ENCODE measurements at places on chromosomes 11 and 22. TPM values are rescaled to one million over a fixed set of nuclear protein-coding genes. Genes with fewer than 3 reads are reported as not detected.

CCDC88B gene
- 7.0 TPM for total RNA-seq

TSPAN18 gene
- 7.8 TPM for total RNA-seq

MPPED2 gene
- total RNA-seq = 35.5 TPM

HBB gene
- 10.5 TPM for total RNA-seq

DNA sequence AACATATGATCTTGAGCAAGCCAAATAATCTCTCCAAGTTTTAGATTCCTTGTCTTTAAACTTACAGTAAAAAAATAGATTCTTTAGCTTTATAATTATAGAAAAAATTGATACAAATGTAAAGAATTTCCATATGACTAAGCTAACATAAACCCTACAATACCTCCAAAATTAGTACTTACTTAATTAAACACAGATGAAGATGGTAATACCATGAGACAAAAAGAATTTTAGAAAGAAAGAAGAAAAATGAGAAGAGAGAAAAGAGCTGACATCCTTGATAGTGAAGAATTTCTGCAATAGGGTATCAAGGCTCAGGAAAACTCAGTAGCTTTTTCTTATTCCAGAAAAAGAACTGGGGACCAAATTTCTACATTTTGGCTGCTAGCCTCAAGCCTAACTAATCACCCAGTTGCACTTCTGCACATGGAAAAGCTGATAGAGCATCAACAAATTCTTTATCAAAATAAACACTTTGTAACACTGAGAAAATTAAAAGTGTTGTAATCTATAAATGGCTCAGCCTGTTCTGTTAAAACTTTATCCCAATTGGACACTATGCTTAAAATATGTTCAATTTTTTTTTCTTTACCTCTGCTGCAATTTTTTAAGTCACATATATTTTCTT is 24.7 kb upstream of the SOX6 start:
- H3K27me3 ChIP-seq = no peaks in the 10 kb centered on the region
- no peak overlapping the region for H3K4me3 ChIP-seq
- no peak for DNase-seq
- no peaks in the 10 kb centered on the region for H3K36me3 ChIP-seq
- no peaks in the 10 kb centered on the region for H3K4me1 ChIP-seq
- H3K27ac ChIP-seq = no peak overlapping the region

DNA sequence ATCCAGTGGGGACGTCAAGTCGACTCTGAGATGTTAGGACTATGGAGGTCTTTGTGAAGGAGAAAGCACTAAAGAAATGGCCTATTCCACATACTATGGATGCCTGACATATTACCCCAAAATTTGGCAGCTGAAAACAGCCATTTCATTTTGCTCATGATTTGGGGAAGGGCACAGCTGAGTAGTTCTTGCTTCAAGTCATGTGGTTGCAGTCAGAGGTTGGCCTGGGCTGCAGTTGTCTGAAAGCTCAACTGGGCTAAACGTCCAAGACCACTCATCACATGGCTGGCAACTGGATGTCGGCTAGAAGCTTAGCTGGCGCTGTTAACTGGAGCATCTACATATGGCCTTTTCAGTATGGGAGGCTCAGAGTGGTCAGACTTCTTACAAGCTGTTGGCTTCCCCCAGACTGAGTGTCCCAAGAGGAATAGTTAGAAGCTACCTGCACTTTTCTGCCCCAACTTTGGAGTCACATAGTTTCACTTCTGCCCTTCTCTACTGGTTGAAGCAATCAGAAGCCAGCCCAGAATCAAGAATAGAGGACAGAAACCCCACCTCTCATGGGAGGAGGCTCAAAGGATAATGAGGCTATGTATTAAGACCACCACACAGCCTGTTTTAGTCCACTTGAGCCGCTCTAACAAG is 14.1 kb downstream of the SLC35C1 start:
- H3K27ac ChIP-seq = no peak overlapping the region
- no peak for DNase-seq
- no peaks in the 10 kb centered on the region for H3K36me3 ChIP-seq

DNA sequence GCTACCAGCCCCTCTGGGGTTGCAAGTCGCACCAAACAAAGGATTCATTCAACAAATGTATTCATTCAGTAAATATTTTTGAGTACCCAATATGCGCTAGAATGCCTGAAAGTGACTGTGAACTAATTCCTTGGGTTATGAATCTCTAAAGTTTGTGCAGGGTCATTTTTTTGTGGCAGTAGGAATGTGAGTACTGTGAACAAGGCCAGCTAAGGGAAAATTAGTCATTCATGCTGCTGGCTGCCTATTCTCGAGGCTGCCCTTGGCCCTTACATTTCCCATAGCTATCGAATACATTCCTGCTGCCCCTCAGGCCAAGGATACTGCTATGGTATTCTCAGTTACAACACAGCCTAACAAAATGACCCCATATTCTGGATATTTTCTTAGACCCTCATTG is 141.6 kb downstream of the TRPC6 start:
- no peaks in the 10 kb centered on the region for H3K27me3 ChIP-seq
- no peak overlapping the region for H3K4me3 ChIP-seq
- no peaks in the 10 kb centered on the region for H3K36me3 ChIP-seq
- H3K4me1 ChIP-seq = peaks cover 20% of the 10 kb centered on the region

DNA sequence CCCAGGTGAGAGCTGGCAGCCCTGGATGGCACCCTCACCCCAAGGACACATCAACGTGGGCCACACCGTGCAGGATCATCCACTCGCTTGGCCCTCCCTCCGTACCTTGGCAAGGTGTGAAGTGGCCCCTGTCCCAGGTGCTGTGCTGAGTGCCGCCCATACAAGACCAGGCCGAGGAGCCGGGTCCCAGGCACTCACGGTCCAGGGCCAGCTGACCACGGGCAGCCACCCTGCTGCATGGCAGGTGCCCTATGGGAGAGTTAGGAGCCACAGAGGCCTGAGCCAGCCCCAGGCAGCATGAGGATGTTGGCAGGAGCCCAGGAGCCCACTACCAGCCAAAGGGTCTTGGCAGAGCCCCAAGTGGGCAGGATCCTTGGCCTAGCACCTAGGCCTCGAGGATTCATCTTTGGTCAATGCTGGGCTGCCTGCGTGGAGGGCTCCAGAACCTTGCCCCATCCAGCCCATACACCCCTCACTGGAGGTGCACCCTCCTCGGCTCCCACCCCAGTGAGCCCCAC is 19.6 kb downstream of the RTN4R start:
- H3K27me3 ChIP-seq = no peaks in the 10 kb centered on the region
- H3K27ac ChIP-seq = no peak overlapping the region
- no peak for DNase-seq
- no peaks in the 10 kb centered on the region for H3K36me3 ChIP-seq

DNA sequence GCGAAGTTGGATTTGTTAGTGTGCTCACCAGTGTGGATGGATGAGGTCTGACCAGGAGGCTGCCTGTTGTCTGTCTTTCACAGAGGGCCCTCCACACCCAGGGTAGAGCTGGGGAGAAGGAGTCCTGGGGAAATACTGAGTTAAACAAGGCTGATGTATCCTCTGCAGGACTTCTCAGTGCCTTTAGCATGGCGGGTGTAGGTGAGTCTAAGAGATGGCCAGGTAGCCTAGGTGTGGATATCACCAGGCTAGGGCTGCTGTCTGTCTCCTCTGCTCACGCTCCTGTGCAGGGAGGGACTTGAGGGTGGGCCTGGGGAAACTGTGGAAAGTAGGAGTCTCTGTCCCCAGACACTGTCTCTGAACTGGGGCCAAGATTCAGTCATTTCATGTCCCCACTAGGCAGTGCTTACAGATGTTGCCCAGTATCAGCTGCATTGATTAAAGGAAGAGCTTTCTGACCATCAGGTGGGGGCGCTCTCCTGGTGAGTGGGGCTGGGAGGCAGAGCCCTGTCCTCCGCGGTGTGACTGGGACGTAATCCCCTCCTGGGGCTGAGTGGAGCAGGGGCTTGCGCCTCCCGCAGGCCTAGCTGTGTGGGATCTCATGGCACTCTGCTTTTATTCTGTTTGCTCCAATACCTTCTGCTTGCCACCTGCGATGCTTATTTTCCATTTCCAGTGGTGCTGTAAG is 35.5 kb upstream of the CCDC188 start:
- H3K36me3 ChIP-seq = no peaks in the 10 kb centered on the region
- no peaks in the 10 kb centered on the region for H3K27me3 ChIP-seq
- DNase-seq = no peak

GRCh38 chr11:44629732-44630345 is 64.4 kb downstream of the CD82 start:
- no peak overlapping the region for H3K27ac ChIP-seq
- DNase-seq = no peak
- H3K36me3 ChIP-seq = no peaks in the 10 kb centered on the region
- no peaks in the 10 kb centered on the region for H3K27me3 ChIP-seq
- H3K4me3 ChIP-seq = no peak overlapping the region

DNA sequence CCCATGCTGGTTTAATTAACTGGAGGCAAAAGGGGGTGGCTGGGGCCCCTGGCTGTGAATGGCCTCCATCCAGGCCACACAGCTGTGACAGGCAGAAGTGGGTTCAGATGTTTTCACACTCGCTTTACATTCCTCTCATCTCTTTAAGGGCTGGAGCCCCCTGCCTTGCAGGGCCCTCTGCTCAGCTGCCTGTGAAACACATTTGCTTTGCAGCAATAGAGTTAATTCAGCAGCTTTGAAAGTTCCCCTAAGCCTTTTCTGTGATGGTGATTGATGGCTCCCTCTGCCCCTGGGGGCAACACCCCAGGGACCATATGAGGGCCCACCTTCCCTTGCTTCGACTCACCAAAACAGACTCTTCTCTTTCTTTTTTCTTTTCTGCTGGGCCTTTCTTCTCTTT is 139.3 kb downstream of the FEZ1 start:
- H3K4me3 ChIP-seq = no peak overlapping the region
- H3K27ac ChIP-seq = no peak overlapping the region
- no peaks in the 10 kb centered on the region for H3K27me3 ChIP-seq
- no peaks in the 10 kb centered on the region for H3K36me3 ChIP-seq

DNA sequence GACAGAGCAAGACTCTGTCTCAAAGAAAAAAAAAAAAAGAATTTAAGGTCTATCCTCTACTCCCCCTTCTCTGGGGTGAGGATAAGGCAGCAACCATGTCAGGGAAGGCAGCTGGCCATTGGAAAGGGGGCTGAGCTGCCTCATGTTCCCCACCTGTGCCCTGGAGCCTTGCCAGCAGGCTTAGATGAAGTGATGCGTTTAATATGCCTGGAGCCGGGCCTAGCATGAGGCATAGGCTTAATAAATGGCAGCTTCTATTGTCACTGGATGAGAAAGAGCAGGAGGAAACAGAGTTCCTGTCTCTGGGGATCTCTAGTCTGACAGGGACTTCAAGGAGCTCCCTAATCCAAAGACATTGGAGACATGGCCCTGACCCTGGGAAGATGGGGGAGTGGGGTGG is 3.2 kb upstream of the KCNE3 start:
- DNase-seq = peak; percentile 31
- H3K27me3 ChIP-seq = no peaks in the 10 kb centered on the region
- H3K4me1 ChIP-seq = peaks cover 18% of the 10 kb centered on the region
- H3K4me3 ChIP-seq = no peak overlapping the region

GRCh38 chr11:65279741-65280440 is 18.1 kb downstream of the POLA2 start:
- H3K4me1 ChIP-seq = peaks cover 12% of the 10 kb centered on the region
- H3K27ac ChIP-seq = peak overlapping the region; percentile 4
- no peak overlapping the region for H3K4me3 ChIP-seq
- peaks cover 6% of the 10 kb centered on the region for H3K36me3 ChIP-seq
- H3K27me3 ChIP-seq = no peaks in the 10 kb centered on the region

GRCh38 chr11:75632962-75633361 is 35.9 kb downstream of the MAP6 start:
- no peak for DNase-seq
- no peak overlapping the region for H3K27ac ChIP-seq
- no peak overlapping the region for H3K4me3 ChIP-seq
- H3K27me3 ChIP-seq = no peaks in the 10 kb centered on the region

DNA sequence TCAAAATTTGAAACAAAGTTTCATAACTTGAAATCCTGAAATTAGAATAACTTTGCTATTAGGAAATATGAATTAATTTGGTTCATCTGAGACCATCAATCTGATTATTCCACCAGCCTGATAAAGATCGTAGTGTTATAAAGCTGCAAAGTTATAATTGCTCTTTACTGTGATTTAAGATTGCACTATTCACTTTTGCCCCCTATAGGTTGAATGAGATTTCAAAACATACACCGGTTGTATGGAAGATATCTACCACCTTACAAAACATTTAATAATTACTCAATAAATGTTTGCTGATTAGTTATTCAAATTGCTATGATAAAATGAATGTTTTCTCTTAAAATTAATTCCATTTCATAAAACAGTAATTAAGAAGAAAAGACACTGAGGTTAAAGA is 26.1 kb downstream of the APIP start:
- no peaks in the 10 kb centered on the region for H3K4me1 ChIP-seq
- DNase-seq = no peak
- no peaks in the 10 kb centered on the region for H3K27me3 ChIP-seq
- no peaks in the 10 kb centered on the region for H3K36me3 ChIP-seq

DNA sequence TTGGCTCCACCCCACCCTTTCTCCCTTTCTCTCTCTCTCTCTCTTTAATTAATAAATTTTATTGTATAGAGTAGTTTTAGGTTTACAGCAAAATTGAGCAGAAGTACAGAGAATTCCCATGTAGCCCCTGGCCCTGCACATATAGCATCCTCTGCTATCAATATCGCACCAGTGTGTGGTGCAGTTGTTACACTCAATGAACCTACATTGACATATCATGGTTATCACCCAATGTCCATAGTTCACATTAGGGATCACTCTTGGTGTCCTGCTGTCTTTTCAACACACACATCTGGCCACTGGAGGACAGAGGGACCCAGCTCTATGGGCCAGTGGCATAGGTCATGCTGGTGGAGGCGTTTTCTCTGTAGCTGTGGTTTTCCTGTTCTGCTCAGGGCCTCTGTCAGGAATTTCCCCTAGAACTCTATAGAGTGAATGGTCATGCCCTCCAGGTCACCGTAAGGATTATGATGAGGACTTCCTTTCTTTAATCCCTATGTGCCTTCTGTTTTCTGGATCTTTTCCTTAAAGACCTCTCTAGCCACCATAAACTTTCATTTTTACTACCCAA is 98.2 kb upstream of the NAV2 start:
- H3K36me3 ChIP-seq = no peaks in the 10 kb centered on the region
- no peak overlapping the region for H3K4me3 ChIP-seq
- no peak for DNase-seq
- H3K27me3 ChIP-seq = no peaks in the 10 kb centered on the region
- no peak overlapping the region for H3K27ac ChIP-seq

DNA sequence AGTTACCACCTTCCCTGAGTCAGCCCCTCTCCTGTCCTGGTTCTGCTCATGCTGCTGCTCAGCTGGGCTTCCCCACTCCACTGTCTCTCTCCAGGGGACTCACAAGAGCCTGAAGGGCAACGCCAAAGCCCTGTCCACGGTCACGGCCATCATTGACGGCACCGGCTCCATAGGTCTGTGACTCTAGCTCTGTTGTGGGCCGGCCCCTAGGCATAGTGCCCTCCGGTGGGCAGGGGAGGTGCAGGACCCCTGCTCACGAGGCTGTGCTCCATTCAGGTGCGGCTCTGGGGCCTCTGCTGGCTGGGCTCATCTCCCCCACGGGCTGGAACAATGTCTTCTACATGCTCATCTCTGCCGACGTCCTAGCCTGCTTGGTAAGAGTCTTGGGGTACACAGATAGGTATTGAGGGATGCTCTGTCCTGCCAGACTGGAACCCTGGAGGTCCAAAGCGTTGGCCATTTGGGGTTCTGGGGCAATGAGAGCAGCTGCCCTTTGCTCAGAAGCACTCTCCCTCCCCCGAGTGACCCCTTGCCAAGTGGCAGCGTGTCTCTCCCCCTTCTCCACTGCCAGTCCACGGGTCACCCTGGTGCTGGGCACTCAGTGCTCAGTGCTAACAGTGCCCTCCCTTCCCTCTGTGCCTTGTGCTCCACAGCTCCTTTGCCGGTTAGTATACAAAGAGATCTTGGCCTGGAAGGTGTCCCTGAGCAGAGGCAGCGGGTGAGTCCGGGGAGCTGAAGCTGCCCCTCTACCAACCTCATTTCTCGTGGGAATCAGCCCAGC is 22.4 kb downstream of the SLC37A2 start:
- no peaks in the 10 kb centered on the region for H3K36me3 ChIP-seq
- H3K27me3 ChIP-seq = no peaks in the 10 kb centered on the region
- H3K27ac ChIP-seq = no peak overlapping the region
- H3K4me3 ChIP-seq = no peak overlapping the region
- H3K4me1 ChIP-seq = no peaks in the 10 kb centered on the region
- DNase-seq = no peak
